ENCODE measurements at places on chromosomes 6 and 20.

DNA sequence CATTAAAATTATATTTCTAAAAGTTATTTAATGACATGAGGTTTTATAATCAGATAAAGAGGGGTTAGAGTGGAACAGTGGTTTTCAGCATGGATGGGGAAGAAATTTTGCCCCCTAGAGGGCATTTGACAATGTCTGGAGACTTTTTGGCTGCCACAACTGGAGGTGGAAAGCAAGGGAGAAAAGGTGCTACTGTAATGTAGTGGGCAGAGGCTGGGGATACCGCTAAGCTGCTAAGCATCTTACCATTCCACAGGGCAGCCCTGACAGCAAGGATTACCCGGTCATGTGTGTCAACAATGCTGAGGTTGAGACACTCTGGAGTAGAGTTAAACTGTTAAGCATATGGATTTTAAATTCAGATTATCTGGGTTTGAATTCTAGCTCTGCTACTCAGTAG lies 52.9 kb upstream of the FABP7 start:
- no peak for DNase-seq

GRCh38 chr6:153960281-153960680 lies 78.8 kb upstream of the OPRM1 start:
- no peak for DNase-seq

GRCh38 chr6:41589223-41589622 lies 43.0 kb downstream of the FOXP4 start:
- DNase-seq: no peak

DNA sequence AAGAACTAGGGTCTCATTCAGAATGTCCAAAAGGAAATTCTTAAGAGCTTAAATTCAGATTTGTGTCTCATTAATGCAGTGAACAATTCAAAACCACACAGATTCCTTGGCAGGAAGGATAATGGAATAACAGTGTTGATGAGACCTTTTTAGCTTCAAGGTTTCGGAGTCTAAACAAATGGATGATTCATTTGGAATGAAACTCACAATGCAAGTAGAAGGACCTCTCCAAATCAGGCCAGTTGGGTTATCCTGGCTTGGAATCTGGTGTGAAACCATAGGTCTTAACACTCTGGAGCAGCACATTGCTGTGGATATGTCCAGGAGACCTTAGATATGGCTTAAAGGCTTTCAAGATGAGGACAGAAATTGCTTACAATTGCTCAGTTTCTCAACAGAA lies 44.9 kb downstream of the KCTD20 start:
- no peak for DNase-seq

GRCh38 chr20:40100261-40100660 lies 588.8 kb downstream of the MAFB start:
- no peak for DNase-seq
